Tibial nerve (tissue), 4 donors: ENCODE measurements at places on chromosomes 6 and 20.
A peak's percentile ranks its signal among the peaks of the same experiment; 100 is the strongest.

- DNase-seq = no peak
- no peaks in the 10 kb centered on the region for H3K4me1 ChIP-seq
- H3K4me3 ChIP-seq = peak overlapping the region; percentile 51
- peak overlapping the region; percentile 88 for H3K27ac ChIP-seq
- H3K27me3 ChIP-seq = no peaks in the 10 kb centered on the region
These were observed 793 bp upstream of the PDSS2 start for GRCh38 chr6:107460083-107460631.

- no peak overlapping the region for H3K4me3 ChIP-seq
- H3K36me3 ChIP-seq = no peaks in the 10 kb centered on the region
- no peaks in the 10 kb centered on the region for H3K27me3 ChIP-seq
- DNase-seq = no peak
- no peaks in the 10 kb centered on the region for H3K4me1 ChIP-seq
These were observed 94.7 kb downstream of the PHF3 start for GRCh38 chr6:63730311-63730710.

DNA sequence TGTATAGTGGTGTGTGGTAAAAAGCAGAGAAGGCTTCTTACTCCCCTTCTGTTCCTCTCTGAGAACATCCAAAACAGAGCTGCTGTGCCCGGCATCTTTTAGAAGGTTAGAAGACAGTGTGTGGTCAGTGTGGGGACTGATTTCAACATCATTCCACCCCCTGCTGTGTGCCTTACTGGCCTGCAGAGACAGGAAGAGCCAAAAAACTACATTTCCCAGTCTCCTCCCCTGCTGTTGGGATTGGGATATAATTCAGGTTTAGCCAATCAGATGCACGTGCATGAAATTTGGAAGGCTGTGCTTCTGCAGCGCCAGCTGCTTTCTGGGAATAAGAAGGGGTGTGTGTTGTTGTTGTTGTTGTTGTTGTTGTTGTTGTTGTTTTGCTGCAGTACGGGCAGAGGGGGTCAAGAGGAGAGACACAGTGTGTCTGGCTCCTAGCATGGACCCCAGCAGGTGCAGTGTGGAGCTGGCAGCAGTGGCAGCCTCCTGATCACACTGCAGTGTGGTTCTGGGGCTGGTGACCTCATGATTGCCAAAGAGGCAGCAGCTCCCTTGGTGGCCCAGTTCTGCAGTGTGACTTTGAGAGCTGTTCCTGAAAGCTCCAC lies 74.7 kb downstream of the MRPL14 start:
- no peak overlapping the region for H3K4me3 ChIP-seq
- H3K27ac ChIP-seq = no peak overlapping the region
- no peaks in the 10 kb centered on the region for H3K36me3 ChIP-seq

- no peaks in the 10 kb centered on the region for H3K36me3 ChIP-seq
- DNase-seq = no peak
- no peak overlapping the region for H3K4me3 ChIP-seq
- peaks cover 29% of the 10 kb centered on the region for H3K4me1 ChIP-seq
- no peaks in the 10 kb centered on the region for H3K27me3 ChIP-seq
These were observed 256.2 kb downstream of the CLIC5 start for GRCh38 chr6:45759472-45759810.

- DNase-seq = no peak
- H3K4me1 ChIP-seq = no peaks in the 10 kb centered on the region
- no peaks in the 10 kb centered on the region for H3K36me3 ChIP-seq
- H3K27me3 ChIP-seq = no peaks in the 10 kb centered on the region
- H3K4me3 ChIP-seq = no peak overlapping the region
These were observed 39.0 kb upstream of the CRISP1 start for GRCh38 chr6:49905296-49905695.

DNA sequence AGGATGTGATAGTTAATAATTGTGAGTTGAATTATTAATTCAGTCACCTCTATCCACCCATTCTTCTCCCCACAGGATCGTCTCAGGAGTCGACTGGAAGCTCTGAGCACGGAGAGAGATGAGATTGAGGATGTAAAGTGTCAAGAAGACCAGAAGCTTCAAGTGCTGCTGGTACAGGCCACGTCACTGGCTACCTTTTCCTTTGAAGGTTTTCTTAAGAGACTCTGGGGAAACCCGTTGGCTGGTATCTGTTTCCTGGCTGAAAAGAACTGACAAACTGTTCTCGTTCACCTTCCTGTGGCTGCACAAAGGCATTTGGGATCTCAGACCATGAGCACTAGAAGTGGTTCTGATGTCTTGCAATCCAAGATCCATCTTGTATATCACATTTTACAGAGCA lies 3.8 kb downstream of the TRIM15 start:
- H3K27me3 ChIP-seq = no peaks in the 10 kb centered on the region
- no peak for DNase-seq
- H3K4me3 ChIP-seq = no peak overlapping the region

- H3K27ac ChIP-seq = no peak overlapping the region
- no peak for DNase-seq
- H3K27me3 ChIP-seq = no peaks in the 10 kb centered on the region
- no peaks in the 10 kb centered on the region for H3K4me1 ChIP-seq
- H3K36me3 ChIP-seq = no peaks in the 10 kb centered on the region
These were observed 397.5 kb downstream of the HDGFL1 start for GRCh38 chr6:22966691-22967422.

- no peaks in the 10 kb centered on the region for H3K36me3 ChIP-seq
- H3K4me3 ChIP-seq = no peak overlapping the region
- H3K27ac ChIP-seq = no peak overlapping the region
- H3K4me1 ChIP-seq = no peaks in the 10 kb centered on the region
- no peaks in the 10 kb centered on the region for H3K27me3 ChIP-seq
- no peak for DNase-seq
These were observed 249.6 kb upstream of the RIN2 start for GRCh38 chr20:19508449-19508848.

DNA sequence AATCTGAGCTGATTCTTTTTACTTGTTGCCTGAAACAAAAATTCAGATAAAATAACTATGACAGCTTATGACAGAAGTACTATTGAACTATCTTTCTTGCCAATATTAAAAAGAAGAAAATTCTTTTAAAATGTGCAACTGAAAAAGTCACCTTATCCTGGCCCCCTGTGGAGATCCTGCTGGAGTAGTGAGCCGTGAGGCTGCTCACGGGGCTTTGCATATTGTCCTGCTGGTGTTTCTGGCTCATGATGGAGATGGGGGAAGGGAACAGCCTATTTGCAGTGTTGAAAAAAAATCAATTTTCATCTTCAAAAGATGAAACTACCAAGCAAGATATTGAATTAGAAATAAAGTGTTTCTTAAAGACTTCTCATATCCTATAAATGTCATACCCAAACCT lies 216.0 kb downstream of the SAMD5 start:
- DNase-seq = no peak
- no peaks in the 10 kb centered on the region for H3K4me1 ChIP-seq
- no peak overlapping the region for H3K27ac ChIP-seq
- H3K27me3 ChIP-seq = no peaks in the 10 kb centered on the region

GRCh38 chr20:37396416-37397075 lies 50.6 kb downstream of the SRC start:
- DNase-seq = no peak
- no peaks in the 10 kb centered on the region for H3K27me3 ChIP-seq
- H3K36me3 ChIP-seq = peaks cover 78% of the 10 kb centered on the region
- H3K4me1 ChIP-seq = peaks cover 4% of the 10 kb centered on the region
- H3K27ac ChIP-seq = no peak overlapping the region

DNA sequence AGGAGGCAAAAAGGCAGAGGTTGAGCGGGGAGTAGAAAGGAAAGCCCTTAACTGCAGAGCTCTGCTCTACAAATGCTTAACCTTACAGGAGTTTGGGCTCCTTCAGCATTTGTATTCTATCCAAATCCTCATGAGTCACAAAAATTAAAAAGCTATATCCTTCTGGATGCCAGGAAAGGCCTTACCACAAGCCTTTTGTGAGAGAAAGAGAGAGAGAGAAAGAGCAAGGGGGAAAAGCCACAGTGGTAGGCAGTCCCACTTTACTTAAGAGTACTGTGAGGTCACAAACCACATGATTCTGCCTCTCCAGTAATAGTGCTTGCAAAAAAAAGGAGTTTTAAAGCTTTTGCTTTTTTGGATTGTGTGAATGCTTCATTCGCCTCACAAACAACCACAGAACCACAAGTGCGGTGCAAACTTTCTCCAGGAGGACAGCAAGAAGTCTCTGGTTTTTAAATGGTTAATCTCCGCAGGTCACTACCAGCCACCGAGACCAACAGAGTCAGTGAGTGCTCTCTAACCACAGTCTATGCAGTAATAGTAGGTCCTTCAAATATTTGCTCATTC lies at the start of gene RUNX2:
Gene RUNX2 (plus strand): TSS at position 375 of the 567 bp plus-strand sequence. CDS start 397 bp downstream, outside the sequence.
- H3K36me3 ChIP-seq = no peaks in the 10 kb centered on the region
- H3K27ac ChIP-seq = peak within 1 kb of the TSS; percentile 51
- no peaks in the 10 kb centered on the region for H3K27me3 ChIP-seq
- no peaks in the 10 kb centered on the region for H3K4me1 ChIP-seq
- no peak for DNase-seq

- no peaks in the 10 kb centered on the region for H3K27me3 ChIP-seq
- no peaks in the 10 kb centered on the region for H3K36me3 ChIP-seq
- H3K4me3 ChIP-seq = no peak overlapping the region
- no peak for DNase-seq
These were observed 292.5 kb downstream of the PRKN start for GRCh38 chr6:162435071-162435470.

DNA sequence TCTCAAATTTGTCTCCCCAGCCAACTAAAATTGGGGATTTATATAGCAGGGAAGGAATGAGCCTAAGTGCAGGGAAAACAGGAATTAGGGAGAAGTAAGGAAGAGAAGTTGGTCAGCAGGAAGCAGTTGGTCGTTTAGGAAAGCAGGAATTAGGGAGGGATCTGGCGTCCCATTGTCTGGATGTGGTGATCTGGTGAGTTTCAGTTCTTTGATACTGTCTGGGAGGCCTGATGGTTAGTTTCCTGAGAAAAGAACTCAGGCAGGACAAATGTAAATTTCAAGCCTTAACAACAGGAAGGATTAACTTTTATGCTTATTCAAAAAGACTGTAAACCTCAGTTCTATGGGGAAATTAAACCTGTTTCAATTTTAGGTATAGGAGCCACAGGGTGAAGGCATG lies 116.2 kb upstream of the PRL start:
- DNase-seq = no peak
- no peak overlapping the region for H3K4me3 ChIP-seq
- no peaks in the 10 kb centered on the region for H3K27me3 ChIP-seq

- no peaks in the 10 kb centered on the region for H3K36me3 ChIP-seq
- no peak overlapping the region for H3K27ac ChIP-seq
- no peaks in the 10 kb centered on the region for H3K4me1 ChIP-seq
- no peak for DNase-seq
- no peak overlapping the region for H3K4me3 ChIP-seq
These were observed 21.6 kb downstream of the CMTR1 start for GRCh38 chr6:37454420-37455140.

GRCh38 chr6:105595829-105596228 lies 192.9 kb upstream of the PREP start:
- H3K4me3 ChIP-seq = no peak overlapping the region
- peaks cover 40% of the 10 kb centered on the region for H3K4me1 ChIP-seq
- no peaks in the 10 kb centered on the region for H3K36me3 ChIP-seq
- no peaks in the 10 kb centered on the region for H3K27me3 ChIP-seq
